ENCODE measurements at places on chromosomes 3 and 15.
A peak's percentile ranks its signal among the peaks of the same experiment; 100 is the strongest.

- no peak overlapping the region for H3K27ac ChIP-seq
- DNase-seq = no peak
- no peaks in the 10 kb centered on the region for H3K4me1 ChIP-seq
- no peaks in the 10 kb centered on the region for H3K36me3 ChIP-seq
- H3K4me3 ChIP-seq = no peak overlapping the region
Measured at GRCh38 chr15:84973492-84974460, 7.9 kb upstream of the PDE8A start.

- DNase-seq = no peak
- H3K36me3 ChIP-seq = peaks cover 52% of the 10 kb centered on the region
- no peaks in the 10 kb centered on the region for H3K27me3 ChIP-seq
- H3K4me3 ChIP-seq = no peak overlapping the region
- no peak overlapping the region for H3K27ac ChIP-seq
Measured at GRCh38 chr3:37320276-37320675, 145.9 kb upstream of the LRRFIP2 start.

DNA sequence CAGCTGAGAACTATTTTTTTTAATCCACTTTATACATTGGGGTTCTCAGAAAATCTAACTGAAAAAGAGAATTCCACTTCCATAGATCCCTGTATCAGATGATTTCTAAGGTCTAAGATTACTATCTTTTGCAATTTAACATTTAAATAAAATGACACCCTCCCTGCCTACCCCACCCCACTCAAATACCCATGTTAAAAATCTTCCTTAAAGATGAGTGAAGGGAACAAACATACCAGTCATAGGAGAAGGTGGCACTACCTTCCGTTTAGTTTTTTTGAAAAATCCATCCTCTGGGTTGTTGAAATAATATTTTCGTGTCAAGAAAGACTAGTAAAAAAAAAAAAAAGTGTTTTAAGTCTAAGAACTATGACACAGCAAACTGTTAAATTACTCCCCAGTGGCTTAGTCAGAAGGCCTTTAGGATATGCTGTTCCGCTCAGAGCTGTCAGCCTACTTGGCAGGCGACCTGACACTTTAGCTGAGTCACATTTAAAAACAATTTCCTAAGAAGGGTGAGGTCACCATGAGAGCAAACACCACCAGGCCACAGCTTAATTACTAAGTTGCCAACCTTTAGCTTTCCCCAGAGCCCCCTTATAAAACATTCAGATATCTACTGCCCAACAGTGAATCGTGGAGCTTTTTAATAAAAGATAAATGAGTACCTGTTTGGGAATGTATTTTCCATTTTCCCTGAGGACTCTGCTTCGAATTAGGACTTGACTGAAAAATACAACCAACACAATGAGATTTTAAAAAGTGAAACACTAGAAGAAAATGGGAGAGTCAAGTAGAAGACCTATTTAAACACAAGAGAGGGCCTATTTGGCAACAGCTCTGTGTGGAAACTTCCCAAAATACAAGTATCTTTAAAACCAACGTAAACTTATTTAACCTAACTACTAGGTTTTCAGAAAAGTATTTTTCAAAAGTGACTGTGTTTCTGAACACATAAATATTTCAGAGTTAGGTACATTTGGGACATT is 9.6 kb downstream of the EMC3 start:
- no peak overlapping the region for H3K4me3 ChIP-seq
- H3K27me3 ChIP-seq = no peaks in the 10 kb centered on the region
- DNase-seq = no peak
- H3K27ac ChIP-seq = no peak overlapping the region

DNA sequence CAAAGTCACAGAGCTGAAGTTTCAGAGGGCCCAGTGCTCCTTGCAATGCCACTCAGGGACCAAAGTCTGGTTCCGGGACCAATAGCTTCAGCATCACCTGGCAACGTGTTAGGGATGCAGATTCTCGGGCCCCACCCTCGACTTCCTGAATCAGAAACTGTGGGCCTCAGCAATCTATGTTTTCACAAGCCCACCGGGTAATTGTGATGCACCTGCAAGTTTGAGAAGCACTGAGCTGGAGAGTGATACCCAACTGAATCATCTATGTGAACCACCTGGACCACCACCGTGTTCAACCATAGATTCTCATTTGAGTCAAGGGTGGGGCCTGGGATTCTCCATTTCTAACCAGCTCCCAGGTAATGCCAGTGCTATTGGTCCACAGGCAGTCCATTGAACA is 55.7 kb downstream of the CORO2B start:
- peaks cover 9% of the 10 kb centered on the region for H3K4me1 ChIP-seq
- no peaks in the 10 kb centered on the region for H3K36me3 ChIP-seq
- no peaks in the 10 kb centered on the region for H3K27me3 ChIP-seq
- H3K4me3 ChIP-seq = no peak overlapping the region
- no peak overlapping the region for H3K27ac ChIP-seq

DNA sequence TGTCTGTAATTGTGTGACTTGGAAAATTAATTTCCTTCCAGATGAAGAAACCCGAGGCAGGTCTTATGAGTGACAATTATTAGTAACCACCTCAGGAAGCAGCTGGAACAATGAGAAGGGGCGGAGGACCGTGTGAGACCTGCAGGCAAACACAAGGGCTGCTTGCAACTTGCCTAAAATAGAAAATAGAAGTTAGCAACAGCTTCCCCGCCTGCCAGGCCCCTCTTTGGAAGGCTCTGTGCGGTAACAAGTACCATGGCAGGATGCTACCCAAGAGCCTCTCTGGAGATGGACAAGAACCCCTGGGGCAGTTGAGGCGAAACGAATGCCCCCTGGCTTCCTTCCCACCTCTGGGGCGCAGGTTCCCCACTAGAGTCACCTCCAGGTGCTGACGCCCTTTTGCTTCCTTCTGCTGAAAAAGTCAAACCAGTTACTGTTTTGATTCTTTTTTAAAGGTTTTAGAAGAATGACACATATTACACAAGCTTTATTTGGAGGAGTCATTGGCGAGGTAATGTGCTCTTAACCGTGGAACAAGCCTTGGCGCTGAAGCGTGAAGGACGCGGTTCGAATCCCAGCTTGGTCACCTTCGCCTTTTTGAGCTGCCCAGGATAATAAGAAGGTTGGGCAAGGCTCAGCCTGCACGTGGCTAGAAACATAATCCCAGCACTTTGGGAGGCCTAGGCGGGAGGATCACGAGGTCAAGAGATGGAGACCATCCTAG is 47.0 kb upstream of the SYNM start:
- no peak for DNase-seq
- H3K36me3 ChIP-seq = no peaks in the 10 kb centered on the region
- peaks cover 5% of the 10 kb centered on the region for H3K4me1 ChIP-seq
- peak overlapping the region; percentile 69 for H3K4me3 ChIP-seq
- peak overlapping the region; percentile 43 for H3K27ac ChIP-seq

- no peaks in the 10 kb centered on the region for H3K36me3 ChIP-seq
- H3K27ac ChIP-seq = no peak overlapping the region
- H3K4me1 ChIP-seq = peaks cover 29% of the 10 kb centered on the region
- DNase-seq = no peak
- H3K4me3 ChIP-seq = no peak overlapping the region
Measured at GRCh38 chr3:183211352-183211751, 41.7 kb upstream of the B3GNT5 start.

DNA sequence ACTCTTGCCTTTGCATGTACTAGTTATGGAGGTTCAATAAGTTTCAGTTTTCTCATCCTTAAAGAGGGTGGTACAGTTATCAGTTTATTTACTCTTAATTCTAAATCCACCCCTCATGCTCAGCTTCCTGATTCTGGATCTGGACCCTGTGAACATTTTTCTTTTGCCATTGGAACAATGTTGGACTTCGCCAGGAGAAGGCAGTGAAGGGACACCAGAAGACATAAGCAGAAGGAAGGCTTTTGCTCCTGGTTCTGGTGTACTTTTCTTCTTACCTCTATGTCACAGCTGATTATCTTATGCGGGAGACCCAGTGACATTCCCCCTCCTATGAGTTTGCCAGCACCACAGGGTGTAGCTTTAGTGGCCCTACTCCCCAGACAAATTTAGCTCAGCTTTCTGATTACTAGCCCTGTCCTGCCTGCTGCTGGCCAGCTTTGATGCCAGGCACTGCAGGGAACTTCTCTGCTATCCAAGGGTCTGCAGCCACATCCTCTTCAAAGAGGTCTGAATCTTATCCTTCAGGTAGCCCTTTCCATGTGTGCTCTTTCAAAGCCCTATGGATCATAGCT is 466.3 kb upstream of the EPHA3 start:
- no peaks in the 10 kb centered on the region for H3K27me3 ChIP-seq
- H3K4me3 ChIP-seq = no peak overlapping the region
- H3K36me3 ChIP-seq = no peaks in the 10 kb centered on the region
- no peaks in the 10 kb centered on the region for H3K4me1 ChIP-seq
- DNase-seq = no peak
- H3K27ac ChIP-seq = no peak overlapping the region

DNA sequence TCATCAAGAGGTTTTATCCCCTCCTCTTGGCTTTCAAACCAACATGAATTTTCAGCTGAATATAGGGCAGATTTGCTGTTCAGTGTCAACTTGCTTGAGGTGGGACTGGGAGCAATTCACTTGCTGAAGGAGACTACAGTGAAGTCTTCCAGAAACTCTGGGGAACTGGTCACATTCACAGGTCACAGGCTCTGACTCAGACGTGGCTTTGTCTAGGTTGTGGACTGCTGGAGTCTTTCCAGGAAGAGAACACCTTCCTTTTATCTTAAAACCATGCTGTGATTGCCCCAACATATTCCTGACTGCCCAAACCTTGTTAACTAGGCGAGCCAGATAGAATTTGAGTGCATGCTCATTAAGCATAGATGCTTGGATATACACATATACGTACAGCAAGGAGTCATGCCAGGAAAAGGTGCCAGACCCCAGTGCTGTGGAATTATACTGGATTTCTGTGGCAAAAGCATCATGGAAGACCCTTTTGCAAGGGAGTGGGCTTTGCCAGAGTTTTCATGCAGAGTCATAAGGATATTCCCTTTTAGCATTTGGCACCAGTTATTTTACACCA is 399.1 kb upstream of the TBL1XR1 start:
- H3K27ac ChIP-seq = peak overlapping the region; percentile 62
- H3K4me1 ChIP-seq = peaks cover 73% of the 10 kb centered on the region
- H3K27me3 ChIP-seq = no peaks in the 10 kb centered on the region
- no peak overlapping the region for H3K4me3 ChIP-seq
- H3K36me3 ChIP-seq = no peaks in the 10 kb centered on the region
